M059J (cell line): ENCODE measurements at places on chromosomes 5 and 9. TPM values are rescaled to one million over a fixed set of nuclear protein-coding genes. Genes with fewer than 3 reads are reported as not detected.

GRCh38 chr9:79129865-79130480, 441.8 kb upstream of the TLE4 start:
- DNase-seq: peak; percentile 78

DNA sequence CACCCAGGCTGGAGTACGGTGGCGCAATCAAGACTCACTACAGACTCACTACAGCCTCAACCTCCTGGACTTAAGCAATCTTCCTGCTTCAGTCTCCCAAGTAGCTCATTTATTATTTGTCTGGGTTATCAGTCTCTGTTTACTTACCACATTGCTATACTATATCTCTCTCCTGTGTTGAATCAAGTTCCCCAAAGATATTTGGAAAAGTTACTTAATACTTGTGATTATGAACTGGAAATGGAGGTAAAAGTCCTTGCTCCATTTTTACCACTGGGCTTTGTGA, 55.6 kb downstream of the ANGPTL2 start:
- no peak for DNase-seq

Gene TMEM174
- total RNA-seq: not detected in 2 replicates

DNA sequence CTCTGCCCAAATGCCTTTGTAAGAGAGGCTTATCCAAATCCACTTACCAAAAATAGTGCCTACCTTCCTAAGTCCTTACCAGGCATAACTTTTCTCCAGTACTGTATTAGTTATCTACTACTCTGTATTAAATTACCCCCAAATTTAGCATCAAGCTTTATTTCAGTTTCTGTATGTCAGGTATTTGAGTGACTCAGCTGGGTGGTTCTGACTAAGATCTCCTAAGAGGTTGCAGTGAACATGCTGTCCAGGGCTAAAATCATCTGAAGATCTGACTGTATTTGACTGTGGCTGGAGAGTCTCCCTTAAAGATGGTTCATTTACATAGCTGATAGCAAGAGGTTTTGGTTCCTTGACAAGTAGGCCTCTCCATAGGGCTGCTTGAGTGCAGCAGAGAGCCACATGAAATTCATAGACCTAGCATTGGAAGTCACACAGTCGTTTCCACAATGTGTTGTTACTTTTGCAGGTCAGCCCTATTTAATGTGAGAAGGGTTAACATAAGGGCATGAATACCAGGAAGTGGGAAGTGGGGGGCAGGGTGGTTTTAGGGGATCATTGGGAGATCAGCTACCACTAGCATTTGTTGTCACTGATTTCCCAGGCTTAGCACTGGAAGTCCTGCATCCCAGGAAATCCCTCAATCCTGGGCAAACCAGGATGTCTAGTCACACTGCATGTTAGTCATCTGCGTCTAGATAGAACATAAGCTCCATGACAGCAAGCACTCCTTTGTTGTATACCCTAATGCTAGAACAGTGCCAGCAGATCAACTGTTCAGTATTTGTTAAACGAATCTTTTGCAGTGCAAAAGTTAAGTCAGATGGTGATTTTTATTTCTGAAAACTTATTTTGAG, 2.0 kb upstream of the ZNF622 start:
- peak; percentile 81 for DNase-seq

Gene CDC23
- 41.4 and 47.6 TPM in 2 replicates for total RNA-seq

Gene GRIN1
- total RNA-seq: not detected in 2 replicates

Gene OMD
- total RNA-seq: not detected in 2 replicates

Gene CDKN2A
- 594 and 597 TPM in 2 replicates for total RNA-seq

- no peak for DNase-seq
These were observed 6.8 kb downstream of the RPL12 start for GRCh38 chr9:127444283-127444920.

Gene ADGRD2
- not detected in 2 replicates for total RNA-seq

DNA sequence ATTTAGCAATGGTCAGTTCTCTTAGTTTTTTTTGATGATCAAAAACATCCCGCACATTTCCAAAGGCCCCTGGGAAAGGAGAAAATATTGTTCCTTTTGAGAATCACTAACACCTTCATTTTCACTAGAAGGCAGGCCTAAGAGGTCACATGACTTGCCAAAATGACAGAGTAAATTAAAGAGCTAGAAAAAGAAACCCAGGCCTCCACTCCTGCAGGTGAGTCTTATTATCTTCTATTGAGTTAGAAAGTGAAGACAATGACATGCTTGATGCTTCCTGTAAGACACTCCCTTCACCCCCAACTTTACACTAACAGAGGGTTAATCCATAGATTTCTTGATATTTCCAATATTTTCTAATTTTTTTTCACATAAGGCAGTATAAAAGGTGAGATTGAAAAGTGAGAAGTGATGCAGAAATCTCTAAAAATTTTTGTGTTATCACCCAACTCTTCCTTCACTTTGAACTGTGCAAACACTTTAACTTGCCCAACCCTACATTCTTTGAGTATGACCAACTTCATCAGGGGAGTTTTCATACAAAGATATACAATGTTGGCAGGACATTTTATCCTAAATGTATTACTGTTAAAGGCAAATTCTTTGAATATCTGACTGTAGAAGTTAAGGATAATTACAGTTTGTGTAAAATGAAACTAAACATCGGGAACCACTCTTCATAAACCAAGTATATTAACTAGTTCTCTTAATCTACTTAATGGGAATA, 57.1 kb downstream of the SUB1 start:
- peak; percentile 28 for DNase-seq

GRCh38 chr9:117704024-117704575, at the start of gene TLR4:
Gene TLR4 (plus strand): TSS chr9:117704403. CDS start chr9:117704473, 70 bp downstream.
- DNase-seq: peak; percentile 95

Gene ZDHHC11B
- total RNA-seq: not detected in 2 replicates

GRCh38 chr9:127877566-127877998, at the start of gene AK1:
Gene AK1 (minus strand): TSS chr9:127877675. CDS start chr9:127874617, 3,058 bp downstream.
- DNase-seq: peak; percentile 69

- DNase-seq: no peak
These were observed 169.9 kb downstream of the PAM start for GRCh38 chr5:102924963-102925362.
